ENCODE measurements at places on chromosomes 12 and 14.
A peak's percentile ranks its signal among the peaks of the same experiment; 100 is the strongest.

DNA sequence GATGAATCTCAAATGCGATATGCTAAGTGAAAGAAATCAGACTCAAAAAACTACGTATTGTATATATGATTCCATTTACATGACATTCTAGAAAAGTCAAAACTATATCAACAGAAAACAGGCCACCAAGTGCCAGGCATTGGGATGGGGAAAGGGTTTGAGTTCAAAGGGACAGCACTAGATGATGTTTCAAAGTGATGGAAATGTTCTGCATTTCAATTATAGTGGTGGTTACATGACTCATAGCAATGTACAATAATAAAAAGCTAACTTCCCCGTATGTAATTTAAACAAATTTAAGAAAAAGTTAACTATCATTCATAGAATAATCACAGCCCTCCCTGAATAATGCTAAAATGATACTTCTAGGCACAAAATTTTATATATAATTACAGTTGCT is 13.5 kb downstream of the HECTD1 start:
- no peak for DNase-seq

- no peak for DNase-seq
Measured at GRCh38 chr12:716506-716905, 35.9 kb upstream of the WNK1 start.

DNA sequence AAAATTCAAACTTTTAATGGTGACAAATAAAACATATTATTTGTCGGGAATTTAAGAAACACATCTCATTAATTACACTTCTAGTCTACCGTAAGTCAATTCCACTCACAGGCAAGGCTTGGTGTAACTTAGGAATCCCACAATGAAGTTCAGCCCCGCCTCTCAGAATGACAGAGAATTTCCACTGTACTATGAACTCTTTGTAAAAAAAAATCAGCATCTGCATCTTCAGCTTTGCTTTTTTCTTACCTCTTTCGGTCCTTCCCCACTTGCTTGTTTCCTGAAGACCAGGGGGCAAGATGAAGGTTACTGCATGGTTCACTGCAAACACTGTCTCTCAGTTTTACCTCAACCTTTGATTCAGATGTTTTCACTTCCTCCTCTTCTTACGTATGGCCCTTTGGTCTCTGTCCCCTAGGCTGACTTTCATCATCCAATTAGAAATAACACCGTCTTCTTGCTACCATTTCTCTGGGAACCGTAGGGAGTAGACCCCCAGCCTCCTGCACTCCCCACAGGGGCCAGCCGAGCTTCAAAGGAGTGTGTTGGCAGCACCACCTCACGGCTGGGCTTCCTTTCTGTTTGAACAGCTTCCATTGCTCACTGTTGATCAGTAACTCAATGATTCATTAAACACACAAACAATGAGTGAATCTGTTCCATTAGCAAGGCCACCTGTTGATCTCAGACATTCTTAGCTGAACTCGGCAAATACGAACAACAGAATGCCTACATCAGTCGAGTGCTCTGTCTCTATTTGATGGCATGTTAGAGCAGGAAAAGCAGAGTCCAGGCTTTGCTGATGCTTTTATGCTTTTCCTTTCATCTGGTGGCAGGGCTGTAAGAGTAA is 343.0 kb downstream of the BMP4 start:
- DNase-seq = no peak

- DNase-seq = no peak
Measured at GRCh38 chr12:110317911-110318310, 36.9 kb downstream of the ATP2A2 start.

DNA sequence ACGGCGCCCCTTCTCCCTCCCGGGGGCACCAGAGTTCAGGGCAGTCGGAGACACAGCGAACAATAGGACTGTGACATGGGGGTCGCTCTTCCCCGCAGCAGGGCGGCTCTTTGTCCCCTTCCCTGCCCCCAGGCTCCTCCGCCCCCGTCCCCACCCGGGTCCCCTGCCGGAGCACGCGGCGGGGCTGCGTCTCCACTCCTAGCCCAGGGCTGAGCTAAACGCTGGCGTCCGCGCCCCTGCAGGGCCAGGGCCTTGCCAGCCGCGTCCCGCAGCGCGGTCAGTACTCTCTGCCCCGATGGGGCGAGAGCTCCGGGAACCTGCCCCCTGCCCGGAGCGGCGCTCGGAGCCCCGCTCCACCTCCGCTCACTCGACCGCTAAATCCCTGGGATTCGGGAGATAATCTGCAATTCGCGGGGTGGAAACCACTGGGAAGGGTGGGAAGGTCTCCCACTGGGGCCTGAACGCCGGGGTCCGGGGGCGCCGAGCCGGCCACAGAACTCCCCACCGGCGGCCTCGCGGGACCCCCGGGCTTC is 825 bp upstream of the CCDC85C start:
- no peak for DNase-seq

DNA sequence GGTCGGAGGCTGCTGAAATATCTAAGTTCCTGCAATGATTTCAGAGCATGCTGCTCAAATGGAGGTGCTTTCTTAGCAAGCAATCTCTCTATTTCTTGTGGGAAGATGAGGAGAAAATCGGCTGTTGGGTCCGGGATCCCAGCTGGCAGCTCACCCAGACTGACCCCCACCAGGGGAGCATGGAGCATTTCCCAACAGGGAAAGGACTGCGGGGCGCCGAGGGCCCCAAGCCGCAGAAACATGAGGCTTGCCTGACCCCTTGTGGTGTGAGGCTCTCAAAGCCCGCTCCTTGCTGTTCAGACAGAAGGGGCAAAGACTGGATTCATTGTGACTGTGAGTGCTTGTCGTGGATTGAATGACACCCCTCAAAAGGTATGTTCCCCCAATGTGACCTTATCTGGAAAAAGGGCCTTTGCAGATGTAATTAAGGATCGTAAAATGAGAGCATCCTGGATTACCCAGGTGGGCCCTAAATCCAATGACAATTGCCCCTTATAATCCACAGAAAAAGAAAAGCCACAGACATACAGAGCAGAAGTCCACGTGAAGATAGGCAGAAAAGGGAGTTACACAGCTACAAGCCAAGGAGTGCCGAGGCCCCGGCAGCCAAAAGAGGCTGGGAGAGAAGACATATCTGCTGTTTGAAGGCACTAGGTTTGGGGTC is 116.3 kb upstream of the VASH1 start:
- peak; percentile 42 for DNase-seq

- DNase-seq = peak; percentile 25
Measured at GRCh38 chr12:110270125-110270962, 10.7 kb upstream of the ATP2A2 start.

DNA sequence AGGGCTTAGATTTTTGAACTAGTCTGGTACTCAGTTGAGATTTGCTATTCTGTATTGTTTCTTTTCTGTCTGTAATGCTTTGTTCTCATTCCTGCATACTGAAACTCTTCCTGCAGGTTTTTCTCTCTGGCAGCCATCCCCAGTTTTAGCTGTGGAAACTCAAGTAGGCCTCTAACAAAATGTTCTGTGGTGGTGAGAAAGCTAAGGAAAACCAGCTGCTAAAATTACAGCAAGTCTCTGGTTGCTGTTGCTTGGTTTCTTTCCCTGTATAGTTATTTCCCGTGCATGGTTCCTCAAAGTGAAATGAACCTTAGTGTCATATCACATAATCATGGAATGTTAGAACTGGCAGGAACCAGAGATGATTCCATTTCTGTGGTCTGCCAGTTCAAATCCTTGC is 442.5 kb downstream of the NRXN3 start:
- DNase-seq = no peak

- peak; percentile 93 for DNase-seq
Measured at GRCh38 chr14:23056956-23057756, at the start of gene CDH24. Gene CDH24, minus strand, starts transcription at chr14:23057520. Its CDS starts 1,787 bp downstream, at chr14:23055733.

- DNase-seq = no peak
Measured at GRCh38 chr14:70919774-70920173, 12.5 kb downstream of the PCNX1 start.

GRCh38 chr14:91778217-91778616 is 46.3 kb upstream of the CATSPERB start:
- DNase-seq = no peak

DNA sequence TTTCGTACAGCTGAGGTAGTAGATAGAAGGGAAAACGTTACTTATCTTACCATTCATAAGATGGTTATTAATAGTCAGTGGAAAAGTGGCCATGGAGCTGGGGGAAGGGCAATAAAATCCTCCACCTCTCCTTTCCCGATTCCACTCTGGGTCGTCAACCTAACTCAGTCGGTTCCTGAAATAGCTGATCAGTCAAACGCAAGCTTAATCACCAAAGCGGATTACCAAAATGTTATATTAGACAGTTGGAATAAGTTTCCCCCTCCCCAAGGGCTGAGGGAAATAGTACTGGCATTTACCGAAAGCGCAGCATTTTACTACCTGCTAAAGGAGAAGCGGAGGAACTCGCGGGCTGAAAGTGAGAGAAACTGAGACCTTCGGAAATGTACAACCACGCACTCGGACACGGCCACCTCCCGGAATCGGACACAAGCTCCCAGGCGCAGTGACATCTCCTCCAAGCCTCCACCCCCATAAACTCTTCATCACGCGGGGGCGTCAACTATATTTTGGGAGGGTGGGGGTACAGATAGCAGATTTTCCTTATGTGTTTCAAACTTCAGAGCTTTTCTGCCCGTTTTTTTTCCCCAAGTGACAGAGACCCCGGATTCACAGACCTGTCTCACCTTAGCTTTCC is 1.2 kb downstream of the PPM1H start:
- DNase-seq = no peak

DNA sequence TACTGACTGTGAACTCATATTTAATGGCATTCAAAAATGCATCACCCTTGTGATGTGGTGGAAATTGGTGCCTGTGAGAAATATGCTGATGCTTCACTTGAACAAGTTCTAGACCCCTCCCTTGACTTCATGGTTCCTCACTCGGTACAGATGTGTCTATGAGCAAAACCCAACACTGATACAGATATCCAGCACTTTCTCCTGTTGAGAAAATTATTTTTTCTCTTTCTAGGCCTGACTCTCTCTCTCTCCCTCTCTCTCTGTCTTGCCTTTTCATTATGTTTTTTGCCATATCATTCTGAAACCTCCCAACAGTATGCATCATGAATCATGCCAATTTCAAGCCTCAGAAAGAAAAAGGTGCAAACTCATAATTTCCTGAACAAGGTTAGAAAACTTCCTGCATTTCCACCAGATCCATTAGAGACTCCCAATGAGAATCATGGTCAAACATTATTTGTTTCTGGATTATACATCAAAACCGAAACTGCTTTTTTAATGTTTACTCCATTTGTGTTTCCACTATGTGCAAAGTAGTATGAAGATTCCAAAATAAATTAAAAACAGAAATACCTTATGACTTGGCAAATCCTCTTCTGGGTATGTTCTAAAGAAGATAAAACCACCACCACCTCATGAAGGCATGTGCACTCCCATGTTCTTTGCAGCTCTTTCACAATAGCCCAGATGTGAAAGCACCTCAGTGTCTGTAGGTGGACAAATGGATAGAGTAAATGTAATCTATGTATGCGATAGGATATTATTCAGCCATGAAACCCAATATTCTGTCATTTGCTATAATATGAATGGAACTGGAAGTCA is 543.6 kb downstream of the TMEM121 start:
- no peak for DNase-seq

GRCh38 chr14:48826058-48826457 is 760.1 kb downstream of the RPS29 start:
- DNase-seq = no peak

- peak; percentile 44 for DNase-seq
Measured at GRCh38 chr14:69153152-69153872, 393 bp upstream of the DCAF5 start.

DNA sequence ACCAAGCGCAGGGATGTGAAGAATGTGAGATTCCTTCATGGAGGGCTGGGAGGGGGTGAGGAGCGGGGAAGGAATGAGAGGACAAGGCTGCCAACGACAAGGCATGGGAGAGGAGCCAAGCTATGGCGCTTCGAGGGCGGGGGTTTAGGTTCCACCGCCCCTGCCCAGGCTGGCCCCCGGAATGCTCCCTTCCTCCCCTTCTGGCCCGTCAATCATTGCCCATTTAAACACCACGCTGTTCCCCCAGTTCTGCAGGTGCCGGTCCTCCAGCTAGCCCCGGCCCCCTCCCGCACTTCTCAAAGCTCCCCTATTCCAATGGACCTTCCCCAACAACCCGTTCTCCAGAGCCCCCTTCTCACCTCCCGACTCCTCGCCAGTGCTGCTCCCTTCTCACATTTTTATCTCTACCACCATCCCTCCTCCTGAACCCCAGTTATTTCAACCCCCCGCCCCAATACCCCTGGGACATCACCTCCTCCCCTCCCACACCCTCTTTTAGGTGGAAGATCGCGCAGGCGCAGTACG is 428 bp downstream of the RNF41 start:
- peak; percentile 40 for DNase-seq

- DNase-seq = no peak
Measured at GRCh38 chr12:101745481-101745880, 6.2 kb upstream of the SYCP3 start.

- DNase-seq = no peak
Measured at GRCh38 chr12:54052438-54053002, 1.1 kb upstream of the HOXC4 start.

GRCh38 chr12:83136411-83136810 is 449.7 kb downstream of the TMTC2 start:
- DNase-seq = no peak

GRCh38 chr12:112924986-112925385 is 13.3 kb upstream of the OAS3 start:
- no peak for DNase-seq

GRCh38 chr12:92696216-92696615 is 6.6 kb upstream of the PLEKHG7 start:
- DNase-seq = peak; percentile 29

GRCh38 chr12:77122236-77122635 is 56.9 kb upstream of the E2F7 start:
- DNase-seq = no peak

DNA sequence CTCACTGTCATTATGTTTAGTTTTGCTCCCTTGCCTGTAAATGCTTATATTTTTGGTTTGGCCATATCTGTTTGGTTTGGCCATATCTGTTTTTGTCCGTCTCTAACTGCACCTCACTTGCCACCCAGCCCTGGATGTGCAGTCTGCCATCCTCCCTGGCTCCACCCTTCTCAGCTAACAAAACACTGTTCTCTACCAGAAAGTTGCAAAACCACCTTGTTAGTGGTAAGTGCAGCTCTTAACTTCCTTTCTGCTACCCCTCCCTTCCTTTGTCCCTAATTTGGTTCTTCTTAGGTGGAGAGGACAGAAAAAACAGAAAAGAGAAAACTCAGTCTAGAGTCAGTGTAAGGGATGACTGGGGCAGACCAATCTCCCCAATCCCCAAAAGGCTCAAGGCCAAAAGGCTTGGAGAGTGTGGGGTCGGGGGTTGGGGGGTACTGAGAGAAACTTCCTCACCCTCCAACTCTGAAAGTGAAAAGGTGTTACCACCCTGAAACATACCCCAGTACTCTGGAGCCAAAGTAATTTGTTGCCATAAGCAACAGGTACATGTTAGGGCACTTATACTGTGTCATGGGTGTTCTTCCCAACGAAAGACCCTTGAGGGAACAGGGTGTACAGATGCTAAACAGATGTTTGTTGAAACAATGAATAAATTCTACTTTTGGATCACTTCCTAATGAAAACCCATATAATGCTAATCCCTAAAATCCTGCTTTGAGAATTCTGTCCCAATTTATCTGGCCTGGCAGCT is 5.0 kb downstream of the BIN2 start:
- peak; percentile 75 for DNase-seq

All from upper lobe of left lung (tissue), 6 donors.